Progenitor cell of endocrine pancreas (in vitro differentiated cells): ENCODE measurements at places on chromosomes 5 and 9.

- DNase-seq: no peak
Measured at GRCh38 chr9:108283696-108284095, 572.1 kb downstream of the ACTL7B start.

- no peak for DNase-seq
Measured at GRCh38 chr9:112784020-112784785, 33.6 kb downstream of the SNX30 start.

- DNase-seq: no peak
Measured at GRCh38 chr9:14687042-14687719, 6.1 kb downstream of the ZDHHC21 start.

DNA sequence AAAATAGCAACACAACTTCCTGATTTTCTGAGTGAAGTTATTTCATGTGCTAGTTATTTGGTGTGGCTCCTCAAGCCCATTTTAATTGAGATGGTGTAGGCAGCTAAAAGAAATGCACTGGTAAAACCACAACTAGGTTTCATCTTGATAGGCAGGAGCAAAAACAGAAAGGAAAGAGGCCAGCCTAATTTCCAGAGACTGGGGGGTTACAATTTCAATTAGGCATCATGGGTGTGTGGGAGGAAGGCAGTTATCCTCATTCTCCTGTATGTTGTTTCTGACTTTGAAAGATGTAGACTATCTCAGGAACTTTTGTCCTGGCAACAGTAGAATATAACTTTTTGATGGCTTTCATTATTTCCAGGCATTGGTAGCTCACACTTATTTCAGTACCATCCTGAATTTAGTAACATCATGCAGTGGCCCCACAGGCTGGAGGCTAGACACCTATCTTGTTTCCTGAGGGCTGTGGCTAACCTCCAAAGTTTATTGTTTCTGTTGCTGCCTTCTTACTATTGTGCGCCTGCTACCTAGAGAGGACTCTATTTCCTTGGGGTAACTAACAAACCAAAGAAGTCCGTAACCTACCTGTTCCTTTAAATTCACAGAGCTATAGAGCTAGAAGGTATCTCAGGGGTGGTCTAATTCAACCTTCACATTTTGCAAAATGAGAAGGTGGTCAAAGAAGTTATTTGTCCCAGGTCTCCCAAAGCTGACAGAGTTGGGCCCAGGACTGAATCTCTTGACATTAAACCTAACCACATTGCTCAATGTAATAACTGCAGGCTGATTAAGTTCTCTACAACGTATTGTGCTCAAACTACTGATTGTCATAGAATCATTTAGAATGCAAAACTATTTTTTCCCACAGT, 42.4 kb downstream of the FYB1 start:
- no peak for DNase-seq

DNA sequence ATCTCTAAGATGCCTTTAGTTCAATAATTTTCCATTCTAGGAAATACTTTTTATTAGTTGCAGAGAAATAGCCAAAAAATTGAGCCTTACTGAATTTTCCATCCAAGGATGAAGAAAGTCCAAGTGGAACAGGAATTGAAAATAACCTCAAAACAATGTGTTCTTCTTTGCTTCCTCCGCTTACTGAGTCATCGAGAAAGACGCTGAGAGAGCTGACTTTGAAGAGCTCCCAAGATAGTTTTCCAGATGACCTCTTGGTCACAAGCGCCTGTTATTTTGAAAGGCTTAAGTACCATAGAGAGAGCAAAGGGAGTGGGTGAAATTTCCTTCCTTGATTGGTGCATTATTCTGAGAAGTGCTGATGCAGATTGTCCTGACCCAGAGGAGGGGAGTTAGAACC, 253.5 kb upstream of the ATP10B start:
- DNase-seq: no peak

DNA sequence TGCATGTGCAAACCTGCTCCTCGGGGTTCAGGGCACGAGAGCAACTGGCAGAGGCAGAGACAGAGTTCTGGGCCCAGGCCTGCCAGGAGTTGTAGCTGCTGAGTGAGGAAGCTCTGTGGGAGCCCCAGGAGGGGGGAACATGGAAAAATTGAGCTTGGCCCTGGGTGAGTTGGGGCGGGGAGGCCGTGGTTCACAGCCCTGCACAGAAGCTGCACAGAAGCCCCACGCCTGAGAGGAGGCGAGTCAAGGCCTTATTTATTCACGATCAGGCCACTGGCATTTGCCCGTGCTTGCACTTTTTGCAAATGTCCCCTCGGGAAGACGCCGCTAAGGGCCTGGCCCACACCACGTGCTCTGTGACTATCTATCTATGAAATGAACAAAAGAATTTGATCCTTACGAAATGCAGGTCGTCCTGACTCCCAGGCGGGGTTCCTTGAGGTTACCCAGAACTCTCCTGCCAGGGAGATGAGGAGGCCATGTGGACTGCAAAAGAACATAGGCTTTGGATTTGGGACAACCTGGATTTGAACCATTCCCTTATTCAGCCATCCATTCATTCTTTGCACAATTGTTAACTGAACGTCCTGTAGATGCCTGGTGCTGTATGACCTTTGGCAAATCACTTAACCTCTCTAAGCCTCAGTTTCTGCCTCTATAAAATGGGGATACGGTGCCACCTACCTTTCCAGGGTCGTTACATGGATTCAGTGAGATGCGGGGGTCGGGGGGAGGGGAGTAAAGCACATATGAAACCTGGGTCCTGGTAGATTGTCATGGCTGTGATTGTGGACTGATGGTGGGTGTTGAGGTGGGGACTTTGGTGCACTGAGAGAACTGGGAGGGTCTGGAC, 17.9 kb downstream of the COL27A1 start:
- no peak for DNase-seq

DNA sequence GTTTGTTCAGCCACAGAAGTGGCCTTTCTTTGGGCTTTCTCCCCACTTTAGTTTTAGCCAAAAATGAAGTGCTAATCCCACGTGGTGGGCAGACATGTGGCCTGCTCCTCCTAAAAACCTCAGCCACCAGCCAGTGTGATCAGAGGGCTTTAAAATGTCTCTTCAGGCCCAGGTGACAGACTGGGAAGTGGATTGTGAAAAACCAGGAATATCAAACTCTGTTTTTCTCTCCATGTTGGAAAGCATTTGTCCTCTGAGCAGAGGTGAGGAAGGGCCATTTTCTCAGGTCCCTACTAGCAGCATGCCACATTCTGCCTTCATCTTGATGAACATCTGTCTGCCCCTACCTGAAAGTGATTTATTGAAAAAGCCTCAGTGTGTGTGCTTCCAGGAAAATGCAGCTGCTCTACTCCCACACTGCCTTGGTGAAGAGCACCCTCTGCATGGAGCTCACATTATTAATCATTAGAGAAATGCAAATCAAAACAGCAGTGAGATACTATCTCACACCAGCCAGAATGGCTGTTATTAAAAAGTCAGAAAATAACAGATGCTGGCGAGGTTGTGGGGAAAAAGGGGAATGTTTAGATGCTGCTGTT, 181.2 kb upstream of the DMAC1 start:
- no peak for DNase-seq
